CD4-positive, alpha-beta T cell (primary cell): ENCODE measurements at places on chromosomes 7 and 10.

DNA sequence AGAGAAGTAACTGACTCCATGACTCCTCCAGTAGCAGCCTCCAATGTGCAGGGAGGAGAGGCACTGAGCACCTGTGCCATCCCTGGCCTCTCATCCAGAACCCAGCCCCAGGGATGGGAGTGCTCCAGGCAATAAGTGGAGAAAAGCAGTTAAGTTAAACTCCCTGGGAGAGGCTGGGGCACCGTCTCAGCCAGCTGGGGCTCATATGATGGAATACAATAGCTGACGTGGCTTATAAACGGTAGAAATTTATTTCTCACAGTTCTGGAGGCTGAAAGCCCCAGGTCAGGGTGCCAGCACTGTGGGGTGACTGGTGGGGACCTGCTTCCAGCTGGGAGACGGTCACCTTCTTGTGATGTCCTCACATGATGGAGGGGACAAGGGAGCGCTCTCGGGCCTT lies 94.7 kb downstream of the RAMP3 start:
- no peak for DNase-seq

- DNase-seq: no peak
These were observed 625.6 kb downstream of the SUGCT start for GRCh38 chr7:40760293-40760964.

DNA sequence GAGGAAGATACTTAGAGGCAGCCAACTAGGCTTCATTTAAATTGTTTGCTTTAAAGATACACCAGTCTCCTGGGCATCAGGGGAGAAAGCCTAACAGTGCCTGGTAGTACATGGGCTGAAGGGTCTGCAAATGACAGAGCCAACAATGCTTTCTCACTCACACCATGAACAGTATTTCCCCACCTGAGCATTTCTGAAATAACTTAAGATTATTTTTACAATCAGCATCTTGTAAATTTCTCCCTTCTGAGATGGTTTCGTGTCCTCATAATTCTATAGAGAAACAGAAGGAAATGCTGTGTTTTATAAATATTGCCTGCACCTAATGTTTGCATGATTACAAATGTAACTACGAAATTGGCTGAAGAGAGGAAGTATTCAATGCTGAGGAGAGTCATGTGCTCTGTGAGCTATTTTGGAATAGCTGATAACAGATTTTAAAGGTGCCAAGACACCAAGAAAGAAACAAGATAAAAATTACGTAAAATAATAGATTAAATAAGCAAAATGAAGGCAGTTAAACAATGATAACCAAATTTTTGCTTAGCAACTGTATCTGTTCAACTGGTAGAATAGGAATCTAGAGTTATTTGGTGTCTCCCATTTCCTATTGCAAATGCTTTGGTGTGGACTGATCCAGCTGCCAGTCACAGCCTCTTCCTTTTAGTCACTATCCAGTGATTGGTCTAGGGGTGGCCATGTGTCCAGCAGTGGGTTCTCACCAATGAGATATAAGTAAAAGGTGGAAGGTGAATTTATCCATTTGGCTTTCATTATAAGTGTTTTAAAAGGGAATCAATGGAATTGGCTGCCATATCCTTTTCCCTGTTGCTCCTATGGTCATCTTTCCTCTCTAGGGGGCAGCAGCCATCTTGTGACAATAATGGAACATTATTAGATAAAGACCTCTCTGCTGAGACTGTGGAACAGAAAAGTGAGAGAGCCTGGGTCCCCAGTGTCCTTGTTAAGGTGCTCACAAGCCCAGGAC lies 167.9 kb upstream of the SLC26A5 start:
- no peak for DNase-seq

DNA sequence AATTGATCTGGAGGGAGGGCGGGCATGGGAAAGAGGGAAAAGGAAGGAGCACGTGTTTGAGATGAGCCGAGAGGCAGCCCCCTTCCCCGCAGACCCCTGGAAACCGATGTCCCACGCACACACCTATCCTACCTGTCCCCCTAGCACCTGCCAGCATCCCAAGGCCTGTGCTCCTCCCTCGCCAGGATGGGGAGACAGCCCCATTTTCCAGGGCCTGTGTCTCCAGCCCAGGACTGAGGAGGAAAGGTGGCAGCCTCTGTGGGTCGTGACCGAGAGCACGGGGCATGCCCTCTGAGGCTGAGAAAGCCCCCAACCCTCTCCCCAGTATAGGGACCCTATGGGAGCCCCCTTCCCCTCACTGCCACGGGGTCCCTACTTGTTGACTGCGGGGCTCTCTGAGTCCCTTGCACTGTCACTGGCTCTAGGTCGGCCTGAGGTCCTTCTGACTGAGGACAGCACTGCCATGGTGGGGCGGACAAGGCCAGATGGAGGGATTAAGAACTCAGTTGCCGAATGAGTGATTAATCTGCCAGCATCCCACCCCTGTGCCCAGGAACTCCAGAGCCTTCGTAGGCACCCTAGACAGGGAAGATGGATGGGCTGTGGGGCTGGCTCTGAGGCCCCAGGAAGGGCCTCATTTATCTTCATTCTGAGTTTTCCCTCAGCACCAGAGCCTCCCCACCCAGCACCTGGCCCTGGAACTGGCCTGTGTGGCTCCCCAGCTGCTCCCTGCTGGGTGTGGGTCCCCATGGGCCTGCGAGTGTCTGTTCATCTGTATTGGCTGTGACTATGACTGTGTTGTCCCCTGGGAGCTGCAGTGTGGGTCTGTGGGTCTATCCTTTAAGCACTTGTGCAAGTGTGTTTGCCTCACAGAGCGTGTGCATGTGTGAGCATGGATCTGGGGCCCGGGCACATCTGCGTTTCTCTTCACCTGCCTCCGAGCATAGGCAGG lies 26.0 kb downstream of the CRHR2 start:
- no peak for DNase-seq

DNA sequence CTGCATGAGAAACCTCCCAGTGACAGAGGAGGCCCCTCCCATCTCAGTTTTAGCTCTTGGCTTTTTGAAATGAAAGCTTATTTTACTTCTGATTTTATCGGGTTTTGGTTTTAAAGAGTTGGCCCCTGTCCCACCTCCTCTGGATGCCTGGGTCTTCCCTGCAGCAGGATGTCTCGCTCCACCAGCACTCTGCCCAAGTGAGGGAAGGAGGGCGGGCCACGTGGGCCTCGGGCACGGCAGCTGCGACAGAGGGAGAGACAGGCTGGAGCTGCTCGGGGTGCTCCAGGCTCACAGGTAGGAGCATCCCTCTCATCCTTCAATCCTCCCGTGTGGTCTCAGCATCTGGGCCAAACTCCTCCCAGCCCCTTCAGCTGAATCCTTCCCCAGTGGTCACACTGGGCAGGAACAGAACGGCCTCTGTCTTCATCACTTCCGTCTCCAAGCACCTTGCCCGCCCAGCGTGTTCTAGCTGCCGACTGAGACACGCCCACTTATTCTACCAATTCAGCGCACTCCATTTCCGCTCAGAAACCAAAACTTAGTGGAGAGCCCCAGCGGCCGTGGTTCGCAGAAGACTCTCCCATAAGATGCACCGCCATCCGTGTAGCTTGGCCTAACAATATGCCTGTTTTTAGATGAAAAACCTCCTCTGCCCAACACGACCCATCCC lies 222.9 kb downstream of the GLRX3 start:
- no peak for DNase-seq

- no peak for DNase-seq
These were observed 4.6 kb downstream of the GPR15LG start for GRCh38 chr10:84178160-84178609.

DNA sequence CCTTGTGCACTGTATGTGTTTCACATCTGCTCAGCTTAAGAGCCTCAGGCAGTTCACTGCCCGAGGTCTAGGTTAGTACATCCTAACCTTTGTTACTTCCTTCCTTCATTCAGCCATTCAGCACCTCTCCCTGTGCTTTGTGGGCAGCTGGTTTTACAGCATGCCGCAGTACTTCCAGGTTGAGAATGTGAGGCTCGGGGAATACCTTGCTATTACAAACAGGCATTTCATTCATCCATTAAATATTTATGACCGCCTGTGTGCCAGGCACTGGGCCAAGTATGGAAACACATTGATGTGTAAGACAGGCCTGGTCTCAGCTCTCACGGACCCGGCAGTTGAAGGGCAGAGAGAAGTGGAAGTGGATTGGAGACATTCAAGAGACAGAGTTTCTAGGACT lies 82.4 kb downstream of the SHH start:
- no peak for DNase-seq
